ENCODE measurements at places on chromosomes 1 and 21. TPM values are rescaled to one million over a fixed set of nuclear protein-coding genes. Genes with fewer than 3 reads are reported as not detected.

GRCh38 chr1:117732956-117733355 is 127.1 kb downstream of the TENT5C start:
- DNase-seq: no peak

DNA sequence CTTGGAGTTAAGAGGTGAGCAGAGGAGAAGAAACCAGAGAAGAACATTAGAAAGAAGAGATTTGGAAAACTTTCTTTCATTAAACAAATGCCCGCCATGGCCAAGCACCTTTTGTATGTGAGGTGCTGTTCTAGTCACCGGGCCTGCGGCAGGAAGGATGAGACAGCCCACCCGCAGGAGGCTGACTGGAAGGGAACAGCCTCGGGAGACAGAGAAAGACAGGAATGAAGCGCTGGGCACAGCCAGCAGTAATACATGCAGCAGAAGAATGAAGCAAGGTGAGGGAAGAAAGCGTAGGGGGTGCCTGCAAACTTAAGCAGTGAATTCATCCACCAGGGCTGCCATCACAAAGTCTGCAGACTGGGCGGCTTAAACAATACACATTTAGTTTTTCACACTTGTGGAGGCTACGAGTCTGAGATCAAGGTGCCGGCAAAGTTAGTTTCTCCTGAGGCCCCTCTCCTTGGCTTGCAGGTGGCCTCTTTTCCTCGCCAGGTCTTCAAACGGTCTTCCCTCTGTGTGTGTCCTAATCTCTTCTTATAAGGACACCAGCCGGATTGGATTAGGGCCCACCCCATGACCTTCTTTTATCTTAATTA is 188.1 kb downstream of the PSMG1 start:
- DNase-seq: no peak

GRCh38 chr1:25216123-25216522 is 16.2 kb downstream of the SYF2 start:
- no peak for DNase-seq

- no peak for DNase-seq
Measured at GRCh38 chr1:2554621-2555387, 1.4 kb upstream of the TNFRSF14 start.

DNA sequence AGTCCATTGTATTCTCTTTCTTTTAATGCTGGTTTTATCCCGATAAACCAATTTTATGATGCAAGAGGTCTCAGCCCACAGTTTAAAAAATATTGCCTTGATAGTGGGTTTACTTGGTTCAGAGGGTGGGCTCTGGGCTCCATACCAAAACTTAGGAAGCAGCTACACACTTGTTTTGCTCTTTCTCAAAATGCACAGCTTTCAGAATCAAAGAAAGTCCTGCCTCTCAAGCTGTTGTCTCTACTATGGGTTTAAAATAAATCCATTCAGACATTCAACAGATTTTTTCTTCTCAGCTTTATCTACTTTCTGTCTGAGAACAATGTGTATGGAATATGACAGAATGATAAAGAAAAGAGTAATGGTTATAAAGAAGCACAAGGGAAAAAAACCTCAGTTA is 14.8 kb upstream of the HHAT start:
- no peak for DNase-seq

DNA sequence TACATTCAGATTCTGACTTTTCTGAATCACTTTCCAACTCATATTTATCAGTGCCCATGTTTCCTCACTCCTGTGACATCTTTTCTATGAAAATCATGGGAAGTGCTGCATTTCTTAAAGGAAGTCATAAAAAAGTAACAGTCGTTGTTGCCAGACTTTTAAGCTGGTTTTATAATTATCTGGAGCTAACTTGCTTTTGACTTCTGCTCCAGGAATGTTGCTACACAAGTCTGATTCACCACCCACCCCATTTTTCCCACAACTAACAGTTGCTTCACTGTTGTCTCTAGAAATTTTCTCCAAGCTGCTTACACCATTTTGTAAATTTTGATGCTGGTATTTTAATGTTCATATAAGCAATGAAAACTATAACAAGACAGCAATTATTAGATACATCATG is 12.2 kb downstream of the FCRLB start:
- DNase-seq: no peak

- peak; percentile 66 for DNase-seq
Measured at GRCh38 chr1:193183019-193183627, 3.3 kb downstream of the B3GALT2 start.

DNA sequence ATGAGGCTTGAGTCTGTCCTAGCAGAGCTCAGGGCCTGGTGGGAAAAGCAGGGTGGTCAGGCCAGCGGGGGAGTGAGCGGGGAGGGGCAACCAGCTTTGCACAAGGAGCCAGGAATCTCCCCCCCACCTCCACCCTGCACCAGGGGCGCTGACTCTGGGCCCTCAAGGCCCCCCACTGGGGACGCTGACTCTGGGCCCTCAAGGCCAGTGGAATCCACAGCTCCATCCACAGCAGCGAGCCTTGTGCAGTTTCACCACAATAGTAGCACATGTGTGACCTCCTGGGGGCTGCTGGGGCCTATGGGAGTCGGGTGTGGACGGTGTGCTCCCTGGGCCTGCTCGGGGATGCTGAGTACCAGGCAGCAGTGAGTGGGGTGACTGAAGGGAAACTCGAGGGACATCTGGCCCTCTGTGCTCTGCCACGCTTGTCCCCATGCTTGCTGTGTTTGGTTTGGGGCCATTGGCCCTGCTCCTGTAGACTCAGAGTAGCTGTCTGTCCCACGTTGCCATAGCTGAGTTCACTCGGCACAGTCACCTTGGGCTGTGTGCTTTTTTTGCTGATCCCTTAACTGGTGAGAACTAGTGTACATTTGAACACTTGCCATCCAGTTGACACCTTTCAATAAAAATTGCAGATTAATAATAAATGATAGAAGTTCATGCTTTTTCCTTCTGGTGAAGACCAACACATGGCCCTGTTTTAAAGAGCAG is 89.2 kb downstream of the ADARB1 start:
- DNase-seq: no peak

- no peak for DNase-seq
Measured at GRCh38 chr21:30979054-30979453, 59.2 kb downstream of the KRTAP19-8 start.

DNA sequence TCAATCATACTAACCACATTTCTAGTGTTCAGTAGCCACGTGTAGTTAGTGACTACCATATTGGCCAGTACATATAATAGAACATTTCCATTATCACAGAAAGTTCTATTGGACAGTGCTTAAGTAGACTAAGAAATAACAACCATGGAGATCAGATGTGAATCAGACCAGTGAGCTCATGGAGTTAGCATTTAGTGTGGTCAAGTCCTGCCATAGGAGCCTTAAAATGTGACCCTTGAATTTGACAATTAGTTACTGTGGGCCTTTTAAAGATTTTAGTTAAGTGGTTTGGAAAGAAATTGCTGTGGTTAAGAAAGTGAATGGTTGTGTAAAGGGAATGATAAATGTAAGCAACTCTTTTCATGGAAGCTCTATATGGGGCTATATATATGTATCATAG is 123.4 kb downstream of the POU2F1 start:
- no peak for DNase-seq

ERVH48-1 gene
- polyA plus RNA-seq: 1.3 TPM

GRCh38 chr1:156838972-156839371 is 19.9 kb downstream of the INSRR start:
- DNase-seq: no peak

ATP6V1G3 gene
- 3.2 TPM for polyA plus RNA-seq

DNA sequence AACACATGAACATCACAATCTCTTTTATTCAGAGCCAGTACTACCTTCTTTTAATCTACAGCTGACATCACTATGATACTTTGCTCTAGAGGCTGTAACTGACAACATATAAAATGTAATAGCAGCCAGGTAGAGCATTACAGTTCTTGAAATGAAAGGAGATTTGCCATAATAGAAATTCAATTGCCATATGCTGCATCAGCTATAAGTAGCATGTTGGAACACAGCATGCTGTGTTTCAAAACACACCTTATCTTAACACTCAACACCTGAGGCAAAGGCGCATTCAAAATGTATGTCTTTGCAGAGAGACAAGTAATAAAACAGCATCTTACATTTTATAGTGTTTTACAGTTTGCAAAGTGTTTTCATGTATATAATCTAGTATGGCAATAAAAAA is 24.0 kb upstream of the KRTAP21-1 start:
- DNase-seq: no peak

DNA sequence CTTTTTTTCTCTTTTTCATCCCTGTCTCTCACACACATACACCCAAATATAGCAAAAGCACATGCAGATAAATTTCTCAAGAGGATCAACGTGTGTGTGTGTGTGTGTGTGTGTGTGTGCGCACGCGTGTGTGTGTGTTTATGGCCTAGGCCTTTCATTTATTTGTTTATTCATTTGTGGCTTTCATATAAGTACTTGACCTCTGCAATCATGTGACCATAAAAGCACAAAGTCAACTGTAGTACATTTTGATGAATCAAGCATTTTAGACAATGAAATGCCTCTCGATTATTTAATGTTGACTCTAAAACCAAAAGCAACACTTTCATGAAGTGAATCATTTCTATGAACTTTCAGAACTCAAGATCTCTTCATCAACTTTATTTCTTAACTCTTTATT is 194.1 kb upstream of the ADGRL2 start:
- no peak for DNase-seq

- no peak for DNase-seq
Measured at GRCh38 chr1:214475331-214475730, 76.1 kb downstream of the PTPN14 start.

- no peak for DNase-seq
Measured at GRCh38 chr1:172470149-172470548, 26.3 kb upstream of the PIGC start.

S100A12 gene
- polyA plus RNA-seq: not detected

IRF6 gene
- 18.6 TPM for polyA plus RNA-seq

INPP5B gene
- 33.1 TPM for polyA plus RNA-seq

DNA sequence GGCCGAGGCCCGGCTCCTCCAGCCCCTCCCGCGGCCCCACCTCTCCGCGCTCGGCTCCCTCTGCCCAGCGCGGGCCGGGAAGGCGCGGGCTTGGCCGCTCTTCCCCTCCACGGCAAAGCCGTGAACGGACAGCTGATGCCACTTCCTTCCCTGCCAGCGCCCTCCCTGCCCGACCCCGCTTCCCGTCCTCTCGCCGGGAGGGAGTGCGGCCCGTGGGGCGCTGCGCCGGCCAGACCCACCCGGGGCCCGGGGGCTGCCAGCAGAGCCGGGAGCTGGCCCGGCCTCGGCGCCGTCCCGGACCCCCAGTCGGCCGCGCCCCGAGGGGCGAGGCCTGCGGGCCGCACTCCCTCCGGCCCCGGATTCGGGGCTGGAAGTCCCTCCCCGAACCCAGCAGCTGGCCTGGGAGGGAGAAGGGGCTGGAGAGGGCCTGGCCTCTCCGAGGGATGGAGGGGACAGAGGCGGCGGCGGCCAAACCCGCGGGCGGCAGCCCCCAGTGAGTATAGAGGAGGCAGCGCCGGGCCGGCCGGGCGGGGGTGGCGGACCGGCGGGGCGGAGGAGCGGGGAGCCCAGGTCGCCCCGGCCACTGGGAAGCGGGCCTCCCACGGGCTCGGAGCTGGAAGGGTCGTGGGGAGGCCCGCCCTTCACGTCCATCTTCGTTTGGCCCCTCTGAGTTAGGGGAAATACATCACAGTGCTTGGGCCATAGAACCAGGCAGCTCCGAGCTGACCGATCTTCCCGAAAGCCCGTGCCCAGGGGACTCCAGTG is at the start of gene KIAA1614:
Gene KIAA1614 (plus strand): TSS at position 97 of the 765 bp plus-strand sequence. CDS start 347 bp downstream, at position 444.
- peak; percentile 46 for DNase-seq

DNA sequence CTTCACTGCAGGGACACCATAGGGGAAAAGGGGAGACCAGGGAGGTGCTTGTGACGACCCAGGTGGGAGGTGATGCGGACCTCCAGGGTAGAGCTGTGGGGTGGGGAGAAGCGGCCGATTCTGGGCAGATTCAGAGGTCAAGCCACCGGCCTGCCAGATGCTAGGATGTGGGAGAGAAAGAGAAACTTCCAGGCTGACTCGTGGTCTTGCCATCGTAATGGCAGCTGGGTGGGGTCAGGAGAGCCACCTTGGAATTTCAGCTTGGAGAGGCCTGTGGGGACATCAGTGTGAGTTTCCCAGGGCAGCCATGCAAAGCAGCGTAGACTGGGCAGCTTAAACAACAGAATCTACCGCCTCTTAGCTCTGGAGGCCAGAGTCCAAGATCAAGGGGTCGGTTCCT is 258.0 kb upstream of the VAMP3 start:
- DNase-seq: no peak

ADORA1 gene
- polyA plus RNA-seq: 4.6 TPM

NTMT2 gene
- polyA plus RNA-seq: not detected

- DNase-seq: no peak
Measured at GRCh38 chr1:162218546-162218945, 149.1 kb downstream of the NOS1AP start.

GRCh38 chr1:212218911-212219310 is 66.3 kb upstream of the PPP2R5A start:
- peak; percentile 70 for DNase-seq

DNA sequence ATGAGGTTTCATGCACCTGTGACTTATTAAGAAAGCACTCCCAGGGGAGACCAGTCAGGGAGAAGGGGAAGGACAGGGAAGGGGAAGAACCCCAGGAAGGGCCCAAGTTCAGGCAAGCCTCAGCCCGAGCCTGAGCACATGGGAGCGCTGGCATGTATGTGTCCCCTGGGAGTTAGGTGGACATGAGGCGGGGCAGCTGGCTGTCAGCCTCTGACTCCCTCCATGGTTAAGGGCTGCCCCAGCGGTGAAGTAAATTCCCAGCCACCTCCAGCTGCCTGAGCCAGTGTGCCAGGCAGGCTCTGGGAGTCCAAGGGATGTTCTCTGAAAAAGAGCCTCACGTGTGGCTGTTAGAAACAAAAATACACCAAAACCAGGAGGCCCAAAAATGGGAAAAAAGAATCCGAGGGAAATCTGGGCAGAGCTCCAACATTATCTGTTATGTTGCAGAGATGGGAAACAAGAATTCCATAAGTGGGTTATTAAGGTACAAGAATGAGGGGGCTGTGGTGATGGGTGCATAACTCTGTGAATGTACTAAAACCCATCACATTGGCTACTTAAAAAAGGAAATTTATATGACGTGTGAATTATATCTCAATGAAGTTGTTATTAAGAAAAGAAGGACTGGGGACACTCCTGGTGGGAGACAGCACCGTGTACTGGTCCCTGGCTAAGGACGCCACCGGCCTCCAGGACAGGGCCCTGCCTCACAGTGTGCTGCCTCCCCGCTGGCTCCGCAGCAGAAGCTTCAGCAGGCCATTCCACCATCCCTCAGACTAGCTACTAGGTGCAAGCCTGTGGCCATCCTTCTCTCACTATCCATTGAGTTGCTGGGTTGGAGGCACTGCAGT is 18.7 kb downstream of the DMRTB1 start:
- no peak for DNase-seq

FLG gene
- 4.4 TPM for polyA plus RNA-seq

Measured in left kidney (tissue), 8 donors.